Heart right ventricle (tissue), 16 donors: ENCODE measurements at places on chromosomes 3 and 15. TPM values are rescaled to one million over a fixed set of nuclear protein-coding genes. Genes with fewer than 3 reads are reported as not detected.
A peak's percentile ranks its signal among the peaks of the same experiment; 100 is the strongest.

DNA sequence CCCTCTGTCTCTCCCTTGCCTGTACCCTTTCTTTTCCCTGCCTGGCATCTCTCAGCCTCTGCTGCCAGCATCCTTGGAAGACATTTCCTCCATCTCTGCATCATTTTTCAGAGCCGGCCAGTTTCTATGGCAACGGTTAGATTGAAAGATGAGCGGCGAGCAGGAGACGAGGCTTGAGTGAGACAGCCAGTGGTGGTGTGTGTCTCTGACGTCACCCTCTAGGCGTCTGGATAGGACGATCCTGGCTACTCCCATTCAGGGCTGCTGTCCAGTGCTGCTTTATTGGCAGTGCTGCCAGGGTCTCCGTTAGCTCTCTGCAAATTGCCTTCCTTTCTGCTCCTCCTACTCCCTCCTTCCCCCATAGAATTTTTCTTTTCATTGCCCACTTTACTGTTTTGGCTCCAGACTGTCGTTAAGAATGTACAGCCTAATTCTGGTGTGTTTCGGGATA is 57.9 kb downstream of the TRAK1 start:
- H3K27me3 ChIP-seq = no peaks in the 10 kb centered on the region
- peaks cover 58% of the 10 kb centered on the region for H3K4me1 ChIP-seq
- no peak overlapping the region for H3K4me3 ChIP-seq
- no peak overlapping the region for H3K27ac ChIP-seq
- H3K36me3 ChIP-seq = no peaks in the 10 kb centered on the region
- peak; percentile 67 for DNase-seq

GRCh38 chr3:14725013-14725412 is 50.1 kb downstream of the C3orf20 start:
- H3K4me3 ChIP-seq = no peak overlapping the region
- no peaks in the 10 kb centered on the region for H3K27me3 ChIP-seq
- H3K27ac ChIP-seq = peak overlapping the region; percentile 63
- peaks cover 32% of the 10 kb centered on the region for H3K4me1 ChIP-seq

Gene STRIT1
- total RNA-seq = 0.55 TPM

GRCh38 chr3:622314-622713 is 425.8 kb downstream of the CHL1 start:
- DNase-seq = no peak
- no peaks in the 10 kb centered on the region for H3K4me1 ChIP-seq
- no peaks in the 10 kb centered on the region for H3K36me3 ChIP-seq
- H3K4me3 ChIP-seq = no peak overlapping the region
- no peak overlapping the region for H3K27ac ChIP-seq

DNA sequence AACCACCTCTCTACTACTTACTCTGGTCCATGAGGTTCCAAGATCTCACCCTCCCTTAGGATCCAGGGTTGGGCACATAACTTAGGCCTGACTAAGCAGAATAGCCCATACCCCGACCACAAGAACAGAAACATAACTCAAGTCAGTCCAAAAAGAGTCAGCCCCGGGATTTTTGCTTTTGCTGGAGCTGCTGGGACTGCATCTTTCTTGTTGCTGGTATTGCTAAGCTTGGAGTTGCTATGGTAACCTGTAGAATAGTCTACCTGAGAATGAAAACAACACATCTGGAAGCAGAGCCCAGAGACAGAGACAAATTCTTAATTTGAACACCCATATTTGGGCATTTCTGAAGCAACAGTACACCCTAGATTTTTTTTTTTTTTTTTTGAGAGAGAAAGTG is 6.5 kb downstream of the RUBCN start:
- H3K4me3 ChIP-seq = no peak overlapping the region
- H3K4me1 ChIP-seq = peaks cover 6% of the 10 kb centered on the region
- peaks cover 4% of the 10 kb centered on the region for H3K36me3 ChIP-seq
- no peak for DNase-seq
- no peak overlapping the region for H3K27ac ChIP-seq

Gene CX3CR1
- total RNA-seq = 1.7 TPM

- no peaks in the 10 kb centered on the region for H3K36me3 ChIP-seq
- H3K27me3 ChIP-seq = no peaks in the 10 kb centered on the region
- no peaks in the 10 kb centered on the region for H3K4me1 ChIP-seq
- DNase-seq = no peak
- H3K4me3 ChIP-seq = no peak overlapping the region
These were observed 154.6 kb downstream of the LRTM1 start for GRCh38 chr3:54773271-54773670.

Gene PIF1
- 0.48 TPM for total RNA-seq

- DNase-seq = no peak
- H3K4me1 ChIP-seq = no peaks in the 10 kb centered on the region
- H3K27ac ChIP-seq = no peak overlapping the region
These were observed 243.3 kb downstream of the ZNF621 start for GRCh38 chr3:40768046-40768445.

Gene FBXL22
- total RNA-seq = 37.0 TPM

Gene ARGFX
- not detected for total RNA-seq

DNA sequence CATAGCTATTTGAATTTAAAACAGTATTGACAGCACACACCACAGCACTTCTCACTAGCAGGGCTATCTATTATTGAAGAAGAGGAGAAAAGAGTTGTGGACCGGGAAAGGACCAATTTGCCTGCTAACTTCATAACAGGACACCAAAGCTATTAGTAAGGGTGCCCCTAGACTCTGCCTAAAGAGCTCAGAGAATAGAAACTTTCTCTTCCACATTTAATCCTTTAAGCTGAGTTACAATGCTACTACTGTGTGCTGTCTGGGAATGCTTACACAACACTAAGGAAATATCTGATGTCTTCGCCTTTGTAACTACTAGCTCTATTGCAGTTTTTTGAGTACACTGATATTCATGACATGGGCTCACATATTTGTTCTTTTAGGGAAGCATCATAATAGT is 13.5 kb upstream of the AADAC start:
- DNase-seq = no peak
- no peaks in the 10 kb centered on the region for H3K36me3 ChIP-seq
- H3K27me3 ChIP-seq = no peaks in the 10 kb centered on the region
- H3K27ac ChIP-seq = no peak overlapping the region
- H3K4me3 ChIP-seq = no peak overlapping the region

GRCh38 chr15:70150405-70150747 is 52.7 kb upstream of the TLE3 start:
- H3K4me3 ChIP-seq = no peak overlapping the region
- H3K4me1 ChIP-seq = peaks cover 34% of the 10 kb centered on the region
- no peak overlapping the region for H3K27ac ChIP-seq

- H3K27ac ChIP-seq = no peak overlapping the region
- no peak for DNase-seq
- H3K4me3 ChIP-seq = no peak overlapping the region
These were observed 32.6 kb downstream of the GALNT15 start for GRCh38 chr3:16207031-16207430.
